ENCODE measurements at places on chromosomes 16 and 17.

GRCh38 chr16:1762196-1762878 lies 9.0 kb downstream of the NME3 start:
- DNase-seq, result no peak

GRCh38 chr16:48555155-48555554 lies 54.8 kb downstream of the N4BP1 start:
- DNase-seq, result no peak

GRCh38 chr16:56195151-56195550 lies 3.9 kb downstream of the GNAO1 start:
- no peak for DNase-seq

- no peak for DNase-seq
Measured at GRCh38 chr17:71422968-71423367, 697.9 kb upstream of the SOX9 start.

- DNase-seq, result no peak
Measured at GRCh38 chr16:52515068-52515671, 31.8 kb downstream of the TOX3 start.

- DNase-seq, result no peak
Measured at GRCh38 chr17:61895391-61895790, 32.1 kb upstream of the BRIP1 start.

DNA sequence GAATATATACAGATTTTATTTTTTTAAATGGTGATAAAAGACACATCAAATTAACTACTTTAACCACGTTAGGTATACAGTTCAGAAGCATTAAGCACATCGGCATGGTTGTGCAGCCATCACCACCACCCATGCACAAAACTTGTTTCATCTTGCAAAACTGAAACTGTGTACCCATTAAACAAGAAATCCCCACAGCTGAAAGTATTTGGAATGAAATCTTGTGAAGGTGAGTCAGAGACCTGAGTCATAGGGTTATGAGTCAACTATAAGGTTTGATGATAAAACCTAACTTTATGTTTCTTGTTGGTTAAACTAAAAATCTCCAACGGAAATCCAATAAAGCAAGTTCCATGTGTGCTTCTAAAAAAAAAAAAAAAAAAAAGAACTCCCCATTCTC lies 561.6 kb upstream of the PSMD7 start:
- DNase-seq, result no peak

GRCh38 chr16:70428178-70428998 lies 10.5 kb downstream of the ST3GAL2 start:
- peak; percentile 48 for DNase-seq

DNA sequence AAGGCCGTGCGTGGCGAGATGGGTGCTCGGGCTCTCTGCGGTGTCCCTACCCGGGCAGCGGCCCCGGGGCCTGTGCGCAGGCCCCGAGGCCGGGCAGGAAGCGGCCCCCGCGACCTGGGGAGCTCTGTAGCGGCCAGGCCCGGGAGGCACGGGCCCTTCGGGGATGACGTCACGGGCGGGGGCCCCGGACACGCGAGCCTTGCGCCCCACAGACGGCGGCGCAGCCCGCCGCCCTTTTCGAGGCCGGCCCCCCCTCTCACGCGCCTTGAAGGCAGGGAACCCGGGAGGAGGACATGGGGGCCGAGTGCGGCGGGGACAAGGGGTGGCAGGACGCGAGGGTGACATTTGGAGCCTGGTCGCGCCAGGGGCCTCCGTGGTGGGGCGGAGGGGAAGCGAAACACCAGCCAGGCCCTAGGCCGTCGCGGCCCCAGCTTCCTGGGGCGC lies 1.1 kb downstream of the RAI1 start:
- peak; percentile 51 for DNase-seq

- no peak for DNase-seq
Measured at GRCh38 chr17:7712111-7712771, 5.3 kb upstream of the DNAH2 start.

DNA sequence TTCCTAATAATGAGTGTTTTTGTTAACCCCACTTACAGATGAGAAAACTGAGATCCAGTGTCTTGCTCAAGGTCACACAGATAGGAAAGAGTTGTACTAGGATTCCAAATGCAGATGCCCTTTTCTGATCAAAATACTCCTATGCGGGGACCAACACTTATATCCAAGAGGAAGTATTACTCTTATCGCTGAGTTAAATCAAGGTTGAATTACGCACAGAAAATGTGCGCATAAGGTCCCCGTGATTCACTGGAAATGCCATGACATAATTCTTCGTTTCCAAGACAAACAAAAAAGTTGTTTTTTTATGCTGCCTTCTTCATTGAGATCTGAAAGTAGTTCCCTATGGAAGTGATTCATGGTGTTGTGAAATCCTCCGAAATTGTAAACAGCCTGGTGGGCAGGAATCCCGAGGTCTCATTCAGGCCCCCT lies 463.8 kb upstream of the HSBP1 start:
- no peak for DNase-seq

DNA sequence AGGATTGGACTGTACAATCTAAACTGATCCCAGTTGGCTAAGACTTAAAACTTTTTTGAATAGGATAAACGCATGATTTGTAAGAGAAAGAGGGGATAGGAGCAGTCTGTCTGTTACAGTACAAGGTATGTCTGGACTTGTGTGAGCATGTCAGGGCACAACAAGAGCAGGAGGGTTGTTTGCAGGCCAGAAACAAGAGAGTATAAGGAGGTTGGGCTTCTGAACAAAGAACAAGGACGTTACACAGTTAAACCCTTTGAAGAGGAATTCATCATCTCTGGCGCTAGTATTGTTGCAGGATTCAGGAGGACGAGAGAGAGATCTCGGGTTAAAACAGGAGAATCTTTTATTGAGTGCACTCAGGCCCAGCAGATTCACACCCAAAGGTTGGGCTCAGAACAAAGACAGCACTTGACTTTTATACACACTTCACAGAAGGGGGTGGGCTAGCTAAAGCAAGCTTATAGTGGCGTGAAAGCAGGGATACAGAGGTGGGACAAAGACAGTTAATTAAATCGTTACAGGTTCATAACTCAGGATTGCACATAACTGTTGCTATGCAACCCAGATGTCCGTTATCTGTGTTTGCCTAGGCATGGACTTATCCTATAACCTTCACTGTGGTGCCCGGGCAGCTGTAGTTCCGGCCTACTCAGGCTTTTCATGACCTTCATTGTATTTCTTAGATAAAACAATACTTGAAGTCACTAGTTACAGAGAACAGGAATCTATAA lies 34.3 kb downstream of the SEC14L1 start:
- DNase-seq, result no peak

All from stimulated activated CD8-positive, alpha-beta memory T cell treated with anti-CD3 and anti-CD28 coated beads, Interleukin-12 subunit alpha, Interleukin-12 subunit beta, amount 100 ng/mL, for 4 hours (primary cell).